ENCODE measurements at places on chromosomes 12 and 14. TPM values are rescaled to one million over a fixed set of nuclear protein-coding genes. Genes with fewer than 3 reads are reported as not detected.

OLR1 gene
- 0.73 TPM for total RNA-seq

RTN1 gene
- total RNA-seq: not detected

SOAT2 gene
- 0.10 TPM for total RNA-seq

FGD4 gene
- total RNA-seq: 19.7 TPM

COX8C gene
- total RNA-seq: not detected

Data from A549 treated with Hydrocortisone at 1 μM for 4 hours (cell line).